ENCODE measurements at places on chromosomes 2 and 18. TPM values are rescaled to one million over a fixed set of nuclear protein-coding genes. Genes with fewer than 3 reads are reported as not detected.

Gene SPAG16
- 27.8 TPM for total RNA-seq

Gene NT5DC4
- 0.33 TPM for total RNA-seq

Gene PTPRN
- total RNA-seq = 23.5 TPM

Gene HMSD
- not detected for total RNA-seq

Gene PFN4
- total RNA-seq = 0.17 TPM

Gene DCDC2C
- total RNA-seq = not detected

Gene ERFE
- 0.56 TPM for total RNA-seq

Gene IGFBP5
- total RNA-seq = 1,272 TPM

Gene DNAJC10
- 163 TPM for total RNA-seq

Gene RTTN
- 13.8 TPM for total RNA-seq

Gene ATP6V1B1
- total RNA-seq = 1.1 TPM

Gene CRIM1
- 576 TPM for total RNA-seq

Gene IL36A
- total RNA-seq = not detected

Gene DAW1
- total RNA-seq = 2.5 TPM

Gene ZNF804A
- total RNA-seq = 1.4 TPM

Gene ST8SIA5
- total RNA-seq = not detected

Gene METTL4
- 5.7 TPM for total RNA-seq

Gene GKN1
- not detected for total RNA-seq

Gene GALNT3
- total RNA-seq = 1.8 TPM
